HCT116 (cell line): ENCODE measurements at places on chromosomes 6 and 20. TPM values are rescaled to one million over a fixed set of nuclear protein-coding genes. Genes with fewer than 3 reads are reported as not detected.

PEX3 gene
- 12.9 TPM for total RNA-seq

RIPOR3 gene
- total RNA-seq = 0.22 TPM

FOXA2 gene
- total RNA-seq = 0.10 TPM

RCAN2 gene
- total RNA-seq = 0.57 TPM

SNAP91 gene
- total RNA-seq = not detected
